IPS DF 6.9 (cell line): ENCODE measurements at places on chromosomes 11 and 22.

- no peak for DNase-seq
Observed at GRCh38 chr11:89495951-89496350, 4.8 kb upstream of the NOX4 start.

- no peak for DNase-seq
Observed at GRCh38 chr22:41557401-41558240, 3.2 kb upstream of the CSDC2 start.

DNA sequence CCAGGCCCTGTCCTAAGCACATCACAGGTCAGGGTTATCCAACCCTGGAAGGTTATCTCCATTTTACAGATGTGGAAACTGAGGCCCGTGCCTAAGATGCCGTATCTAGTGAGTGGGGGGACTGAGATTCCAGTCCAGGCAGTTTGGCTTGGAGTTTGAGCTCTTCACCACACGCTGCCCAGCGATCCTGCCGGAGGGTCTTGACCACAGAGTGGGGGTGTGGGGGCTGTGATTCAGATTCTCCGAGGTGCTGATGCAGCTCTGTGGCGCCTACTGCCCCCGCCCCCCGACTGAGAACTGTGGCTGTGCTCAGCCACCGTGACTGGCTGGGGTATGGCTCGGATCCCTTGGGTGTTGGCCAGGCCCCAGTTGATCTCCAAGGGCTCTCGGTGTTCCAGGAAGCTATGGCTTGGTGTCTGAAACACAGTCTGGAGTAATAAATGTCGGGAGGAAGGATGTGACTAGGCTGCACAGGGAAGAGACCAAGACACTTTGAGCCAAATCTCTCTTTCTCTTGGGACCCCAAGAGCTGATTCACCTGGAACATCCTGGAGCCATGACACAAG is 60.6 kb upstream of the RASD2 start:
- DNase-seq, result no peak

DNA sequence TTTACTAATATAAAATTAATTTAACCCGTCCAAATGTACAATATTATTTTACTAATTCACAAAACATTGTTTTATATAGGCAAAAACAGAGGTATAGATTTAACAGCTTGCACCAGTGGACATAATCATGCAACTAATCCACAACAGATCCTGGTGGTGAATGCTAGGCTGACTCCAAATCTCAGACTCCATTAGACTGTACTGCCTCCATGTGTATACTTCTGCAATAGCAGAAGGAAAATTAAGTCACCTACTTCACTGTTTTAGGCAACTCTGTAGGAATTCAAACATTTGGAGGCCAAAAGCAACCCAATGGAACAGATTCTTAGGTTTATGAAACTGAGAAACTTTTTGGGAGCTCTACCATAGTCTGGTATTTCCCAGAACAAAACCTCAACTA is 30.0 kb upstream of the RAB39A start:
- no peak for DNase-seq

DNA sequence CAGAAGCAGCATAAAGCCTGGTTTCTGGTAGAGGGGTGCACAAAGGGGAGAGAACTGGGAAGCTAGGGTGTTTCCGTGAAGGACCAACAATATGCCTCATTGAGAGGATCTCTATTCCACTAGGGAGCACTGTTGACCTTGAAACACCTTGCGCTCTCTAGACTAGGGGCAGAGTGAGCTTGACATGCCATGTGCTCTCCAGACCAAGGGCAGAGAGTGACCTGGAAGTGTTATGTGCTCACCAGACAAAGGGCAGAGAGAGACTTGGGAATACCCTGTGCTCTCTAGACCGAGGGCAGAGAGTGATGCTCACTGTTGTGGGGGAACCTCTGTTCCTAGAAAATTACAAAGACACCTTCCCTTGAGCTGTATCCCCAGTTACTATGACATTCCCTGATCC is 15.2 kb upstream of the EI24 start:
- no peak for DNase-seq
